Sigmoid colon (tissue), 7 donors: ENCODE measurements at places on chromosomes 6 and 20.

GRCh38 chr20:15711177-15711576 is 862.1 kb downstream of the KIF16B start:
- no peak for DNase-seq

GRCh38 chr6:160139420-160139851 is 17.8 kb downstream of the SLC22A1 start:
- peak; percentile 74 for DNase-seq

- DNase-seq: no peak
These were observed 45.1 kb downstream of the BCAS1 start for GRCh38 chr20:54025251-54025771.

- DNase-seq: no peak
These were observed 363.3 kb downstream of the KIF16B start for GRCh38 chr20:16209951-16210361.

DNA sequence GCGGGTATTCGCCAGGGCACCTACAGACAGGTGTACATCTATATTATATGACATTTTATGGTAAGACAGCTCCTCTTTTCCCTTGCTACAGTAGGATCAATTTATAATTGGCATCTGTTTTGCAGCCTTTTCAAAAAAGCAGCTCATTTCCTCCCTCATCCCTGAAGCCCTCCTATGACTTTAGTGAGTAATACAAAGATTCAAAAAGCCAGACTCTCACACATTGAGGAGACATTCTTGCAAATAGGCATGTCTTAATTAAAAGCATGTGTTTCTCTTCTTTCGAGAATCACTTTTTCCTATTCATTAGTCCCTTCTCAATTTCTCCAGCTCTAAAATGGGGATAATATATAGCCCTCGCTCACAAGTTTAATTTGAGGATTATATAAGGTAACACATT is 283.4 kb downstream of the TBC1D7 start:
- DNase-seq: no peak

DNA sequence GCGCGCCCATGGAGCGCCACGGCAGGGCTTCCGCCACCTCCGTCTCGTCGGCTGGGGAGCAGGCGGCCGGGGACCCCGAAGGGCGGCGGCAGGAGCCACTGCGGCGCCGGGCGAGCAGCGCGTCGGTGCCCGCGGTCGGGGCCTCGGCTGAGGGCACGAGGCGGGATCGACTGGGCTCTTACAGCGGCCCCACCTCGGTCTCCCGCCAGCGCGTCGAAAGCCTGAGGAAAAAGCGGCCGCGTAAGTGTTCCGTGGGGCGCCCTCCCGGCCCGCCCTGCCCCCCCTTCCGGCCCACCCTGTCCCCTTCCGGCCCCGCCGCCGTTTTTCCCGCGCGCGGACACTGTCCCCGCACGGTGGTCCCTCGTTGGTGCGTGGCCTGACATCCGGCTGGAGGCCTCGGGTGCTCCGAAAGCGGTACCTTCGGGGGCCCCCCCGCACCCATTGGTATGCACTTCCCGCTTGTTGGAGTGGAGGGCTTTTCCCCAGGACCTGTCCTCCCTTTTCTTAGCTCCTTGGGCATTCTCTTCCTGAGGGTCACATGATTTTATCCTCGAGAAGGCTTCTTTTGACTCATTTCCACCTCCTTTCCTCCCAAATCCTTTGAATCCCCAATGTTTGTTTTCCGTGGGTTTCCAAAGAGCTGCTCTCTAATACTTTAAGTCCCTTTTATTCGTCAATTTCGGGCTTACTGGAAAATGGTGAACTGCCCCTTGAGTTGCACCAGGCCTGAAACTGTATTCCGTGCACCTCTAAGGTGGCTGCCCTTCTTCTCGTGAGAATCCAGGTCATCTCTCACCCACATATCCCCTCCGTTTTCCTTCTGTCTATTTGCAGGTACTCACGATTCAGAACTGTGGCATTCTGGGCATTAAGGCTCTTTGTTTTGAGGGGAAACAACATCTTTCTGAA is 556 bp downstream of the PANK2 start:
- DNase-seq: peak; percentile 80

- DNase-seq: no peak
These were observed 56.3 kb downstream of the EDN3 start for GRCh38 chr20:59356662-59357165.

DNA sequence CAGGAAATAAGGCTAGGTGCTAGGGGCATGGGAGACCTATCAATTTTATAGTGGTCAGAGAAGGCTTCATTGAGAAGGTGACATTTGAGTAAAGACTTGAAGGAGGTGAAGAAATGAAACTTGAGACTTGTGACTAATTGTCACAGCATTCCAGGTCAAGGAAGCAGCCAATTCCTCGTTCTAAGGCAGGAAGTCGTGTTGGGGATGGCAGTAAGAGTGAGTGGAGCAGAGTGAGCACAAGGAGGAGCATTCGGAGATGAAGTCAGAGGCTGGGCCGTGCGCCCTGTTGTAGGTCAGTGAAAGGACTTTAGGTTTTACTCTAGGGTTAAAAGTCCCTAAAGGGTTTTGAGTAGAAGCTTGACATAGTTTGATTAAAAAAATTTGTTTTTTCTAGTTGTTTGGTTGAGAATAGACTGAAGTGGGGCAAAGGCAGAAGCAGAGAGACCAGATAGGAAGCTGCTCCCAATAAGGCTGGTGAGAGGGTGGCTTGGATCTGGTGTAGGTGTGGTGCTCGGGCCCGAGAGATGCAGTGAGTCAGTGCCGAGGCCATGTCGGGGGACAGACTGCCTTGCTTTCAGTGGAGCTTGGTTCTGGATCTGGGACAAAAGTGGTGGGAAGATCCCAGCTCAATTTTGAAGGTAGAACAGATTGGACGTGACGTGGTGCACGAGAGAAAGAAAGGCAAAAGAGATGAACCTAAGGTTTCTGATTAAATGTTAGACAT is 2.6 kb upstream of the RSPH3 start:
- no peak for DNase-seq

DNA sequence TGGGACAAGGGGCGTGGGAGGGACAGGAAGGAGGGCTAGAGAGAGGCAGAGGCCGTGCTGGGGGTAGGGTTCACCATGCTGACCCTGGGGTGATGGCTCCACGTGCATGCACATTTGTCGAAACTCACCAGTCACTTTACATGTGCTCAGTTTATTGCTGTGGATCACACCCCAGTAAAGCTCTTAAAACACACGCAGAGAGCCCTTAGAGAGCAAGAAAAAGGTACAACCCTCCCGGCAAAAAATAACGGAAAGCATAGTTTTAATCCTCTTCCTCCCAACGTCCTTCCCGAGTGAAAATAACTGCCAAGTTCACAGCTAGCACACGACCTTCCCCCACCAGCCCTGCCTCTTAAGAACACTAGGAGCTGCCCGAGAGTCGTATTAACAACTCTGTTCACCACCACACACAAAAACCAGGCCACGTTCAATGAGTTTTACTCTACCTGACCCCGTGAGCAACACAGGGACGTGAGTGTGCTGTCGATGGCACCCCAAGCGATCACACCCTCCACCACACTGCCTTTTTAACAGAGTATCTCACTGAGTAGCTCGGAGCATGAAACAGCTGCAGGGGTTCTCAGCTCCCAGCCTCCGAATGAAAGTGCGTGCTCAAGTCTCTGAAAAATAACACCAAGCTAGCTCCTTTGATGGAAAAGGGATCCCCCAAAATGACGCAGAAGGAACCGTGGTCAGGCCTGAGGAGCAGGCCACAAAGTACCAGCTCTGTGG is 39.7 kb downstream of the TAF4 start:
- DNase-seq: no peak

GRCh38 chr20:13922241-13922640 is 68.2 kb downstream of the SEL1L2 start:
- no peak for DNase-seq

DNA sequence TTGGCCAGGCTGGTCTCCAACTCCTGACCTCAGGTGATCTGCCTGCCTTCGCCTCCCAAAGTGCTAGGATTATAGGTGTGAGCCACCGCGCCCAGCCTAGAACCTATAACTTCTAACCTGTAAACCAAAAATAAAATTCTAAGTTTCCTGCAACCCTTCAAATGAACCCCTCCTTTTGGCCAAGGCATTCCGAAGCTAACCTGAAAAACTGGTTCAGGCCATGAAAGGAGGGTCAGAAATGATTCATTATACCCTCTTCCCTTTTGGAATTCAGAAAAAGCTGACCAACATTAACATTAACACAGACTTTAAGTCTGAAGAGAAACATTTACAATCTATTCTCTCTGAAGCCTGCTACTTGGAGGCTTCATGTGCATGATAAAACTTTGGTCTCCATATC is 165.1 kb downstream of the TINAG start:
- DNase-seq: no peak
